ENCODE measurements at places on chromosomes 11 and 22.

DNA sequence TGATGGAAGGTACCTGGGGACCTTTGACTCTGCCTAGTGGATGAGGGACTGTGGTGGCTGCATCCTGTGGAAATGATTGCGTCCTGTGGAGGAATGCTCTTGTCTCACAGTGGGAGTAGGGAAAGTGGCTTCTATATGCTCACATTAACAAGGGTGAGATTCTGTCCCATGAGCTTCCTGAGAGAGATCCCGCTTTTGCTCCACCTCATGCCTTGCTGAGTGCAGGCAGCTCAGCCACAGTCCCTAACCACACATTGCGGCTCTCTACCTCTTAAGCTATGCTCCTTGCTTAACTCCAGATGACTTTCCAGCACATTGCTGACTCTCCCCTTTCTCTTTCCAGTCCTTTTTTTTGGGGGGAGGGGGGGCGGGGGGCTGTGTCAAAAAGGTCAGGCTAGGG lies 45.0 kb downstream of the TEAD1 start:
- DNase-seq, result no peak

DNA sequence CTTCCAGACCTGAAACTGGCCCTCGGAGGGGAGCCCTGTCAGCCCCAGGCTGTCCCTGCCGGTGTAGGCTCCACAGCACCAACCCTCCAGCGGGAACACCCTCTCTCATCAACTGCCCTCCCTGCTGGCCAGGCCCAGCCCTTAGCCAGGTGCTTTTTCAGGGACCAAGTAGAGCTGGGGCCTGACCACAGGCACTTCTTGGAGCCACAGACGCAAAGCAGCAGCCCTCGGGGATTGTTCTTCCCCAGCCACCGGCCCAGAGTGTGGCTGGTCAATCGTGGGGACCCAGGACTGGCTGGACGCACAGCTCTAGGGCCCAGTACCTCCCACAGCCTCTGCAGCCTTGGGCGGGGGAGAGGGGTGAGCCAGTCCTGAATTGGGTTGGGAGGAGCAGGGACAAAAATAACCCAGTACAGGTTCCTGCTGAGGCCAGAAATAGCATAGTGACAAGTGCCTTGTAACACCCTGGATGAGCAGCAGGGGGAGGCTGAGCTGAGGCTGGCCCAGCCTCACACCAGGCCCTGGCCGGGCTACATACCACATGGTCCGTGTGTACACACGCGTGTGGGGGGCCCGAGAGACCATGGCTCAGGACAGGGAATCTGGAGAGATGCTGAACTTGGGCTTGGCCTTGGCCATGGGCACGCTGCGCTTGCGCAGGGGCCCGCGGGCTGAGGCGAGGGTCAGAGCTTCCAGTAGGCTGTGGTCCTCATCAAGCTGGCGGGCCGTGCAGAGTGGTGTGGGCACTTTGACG lies 2.0 kb downstream of the KCNJ11 start:
- no peak for DNase-seq

DNA sequence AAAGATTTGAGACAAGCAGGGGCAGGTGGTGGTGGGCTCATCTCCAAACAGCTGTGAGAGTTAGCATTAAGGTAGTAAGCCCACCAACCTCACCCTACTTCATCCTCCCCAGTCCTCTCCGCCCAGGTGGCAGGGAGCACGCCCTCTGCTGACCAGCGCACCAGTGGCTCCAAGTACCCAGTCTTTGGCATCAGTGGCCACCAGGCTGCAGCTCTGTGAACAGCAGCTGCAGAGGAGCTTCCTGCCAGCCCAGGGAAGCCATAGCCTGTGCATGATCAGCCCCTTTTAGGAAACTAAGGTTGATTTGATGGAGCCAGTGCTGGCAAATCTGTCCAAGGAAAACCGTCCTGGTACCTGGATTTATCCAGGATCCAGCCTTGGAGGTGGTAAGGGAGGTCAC lies 21.7 kb downstream of the CAVIN3 start:
- DNase-seq, result no peak

- no peak for DNase-seq
These were observed 100.1 kb downstream of the KCNQ1OT1 start for GRCh38 chr11:2599561-2600189.

DNA sequence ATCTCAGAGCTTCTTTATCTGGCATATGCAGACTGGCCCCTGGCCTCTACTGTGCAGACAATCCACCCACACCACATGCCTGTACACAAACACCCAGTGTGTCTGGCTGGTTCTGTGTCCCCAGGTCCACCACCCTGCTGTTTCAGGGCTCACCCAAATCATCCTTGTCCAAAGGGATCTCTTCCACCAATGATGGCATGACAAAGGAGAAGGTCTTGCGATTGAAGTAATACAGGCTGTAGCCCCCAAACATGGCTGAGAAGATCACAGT lies 1.7 kb downstream of the SLC37A4 start:
- no peak for DNase-seq

- no peak for DNase-seq
These were observed 918 bp upstream of the CAPN5 start for GRCh38 chr11:77065878-77066228.

- no peak for DNase-seq
These were observed 39.7 kb upstream of the CCDC89 start for GRCh38 chr11:85725510-85726258.

DNA sequence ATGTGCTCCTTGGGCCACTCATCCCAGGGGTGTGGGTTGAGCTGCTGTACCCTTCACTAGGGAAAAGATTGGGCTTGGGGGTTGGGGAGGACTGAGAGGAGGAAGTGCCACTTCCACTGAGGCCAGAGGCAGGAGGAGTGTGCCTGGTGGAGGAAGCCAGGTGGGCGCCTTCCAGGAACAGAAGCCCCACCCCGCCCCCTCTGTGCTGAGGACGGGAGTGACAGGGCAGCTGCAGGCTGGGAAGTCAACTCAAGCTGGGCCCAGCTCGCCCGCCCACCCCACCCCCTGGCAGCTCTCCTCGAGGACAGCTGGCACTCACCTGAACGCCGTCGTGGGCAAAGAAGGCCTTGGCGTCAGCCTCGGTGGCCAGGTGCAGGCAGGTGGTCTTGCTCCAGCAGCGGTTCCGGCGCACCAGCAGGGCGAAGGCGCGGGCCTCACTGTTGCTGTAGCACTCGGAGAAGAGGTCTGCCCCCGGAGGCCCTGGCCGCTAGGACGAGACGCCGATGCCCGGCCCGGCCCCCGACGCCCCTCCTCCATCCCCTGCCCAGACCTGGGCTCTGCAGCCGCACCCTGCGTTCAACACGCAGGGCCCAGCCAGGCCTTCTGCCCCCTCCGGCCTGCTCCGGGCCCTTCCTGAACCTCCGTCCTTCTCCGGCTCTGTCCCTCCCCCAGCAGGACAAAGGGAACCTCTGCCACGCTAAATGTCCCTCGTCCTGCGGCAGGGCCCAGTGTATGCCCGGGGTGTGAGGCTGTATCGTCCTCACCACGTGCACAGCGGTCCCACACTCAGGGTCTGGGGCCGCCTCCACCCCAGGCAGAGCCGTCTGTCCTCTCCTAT lies 13.4 kb downstream of the TSSC4 start:
- DNase-seq, result no peak

GRCh38 chr11:78841456-78842060 lies 266.9 kb upstream of the NARS2 start:
- no peak for DNase-seq

DNA sequence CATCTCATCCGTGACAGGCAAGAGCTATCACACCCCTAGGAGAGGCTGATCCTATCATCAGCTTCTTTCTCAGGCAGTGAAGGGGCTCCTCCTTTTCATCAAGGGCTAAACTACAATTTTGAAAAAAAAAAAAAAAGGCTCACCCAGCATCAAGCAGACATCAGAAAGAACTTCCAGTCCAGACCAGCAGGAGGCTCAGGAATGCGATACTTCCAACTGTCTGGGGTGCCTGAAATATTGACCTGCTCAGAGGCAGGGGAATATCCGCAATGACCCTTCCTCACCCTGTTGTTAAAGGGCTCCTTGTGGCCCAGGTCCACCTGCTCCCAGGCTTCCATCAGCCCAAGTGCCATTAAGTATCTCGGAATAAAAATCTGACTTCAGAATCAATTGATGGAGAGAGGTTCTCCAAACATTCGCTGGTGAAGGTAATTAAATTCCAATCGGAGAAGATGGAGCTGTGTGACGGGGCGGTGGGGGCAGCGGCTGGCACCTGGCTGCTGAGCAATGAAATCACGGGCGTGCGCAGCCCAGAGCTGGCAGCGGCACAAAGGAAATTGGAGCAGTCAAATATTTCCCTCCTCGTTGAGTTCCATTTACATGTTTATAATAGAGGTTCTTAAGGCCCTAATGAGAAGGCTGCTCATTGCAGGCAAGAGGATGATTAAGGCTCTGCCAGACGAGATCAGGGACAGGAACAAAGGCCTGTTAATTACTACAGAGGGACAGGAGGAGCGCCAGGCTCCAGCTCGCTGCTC lies 69.0 kb upstream of the THY1 start:
- DNase-seq, result no peak
